ENCODE measurements at places on chromosomes 5 and 9.

DNA sequence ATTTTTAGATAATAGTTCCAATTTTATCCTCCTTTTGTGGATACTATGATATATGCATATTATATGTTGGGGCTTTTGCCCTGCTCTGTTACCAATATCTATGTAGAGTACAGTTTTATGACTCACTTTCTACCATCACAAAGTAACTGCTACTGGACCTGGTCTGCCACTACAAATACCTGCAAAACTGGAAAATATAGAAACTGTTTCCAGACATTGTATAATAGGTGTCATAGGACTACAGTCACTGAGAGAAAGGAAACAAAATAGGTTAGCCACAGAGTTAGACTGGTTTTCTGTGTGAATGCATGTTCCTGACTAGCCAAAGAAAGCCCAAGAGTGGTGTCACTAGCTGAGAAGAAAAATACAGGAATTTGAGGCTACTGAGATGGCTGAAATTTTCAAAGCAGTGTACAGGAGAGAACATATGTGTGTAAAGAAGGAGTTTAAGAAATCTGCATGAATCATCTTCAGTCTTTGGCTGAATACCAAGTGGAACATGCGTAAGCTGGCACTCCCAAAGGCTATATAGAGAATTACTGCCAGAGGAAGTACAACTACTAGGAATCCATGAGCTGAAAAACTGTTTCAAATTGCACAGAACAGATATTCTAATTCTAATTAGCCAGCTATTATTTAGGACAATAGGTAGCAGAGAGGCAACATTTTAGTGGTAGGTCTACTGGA lies 29.0 kb upstream of the FAM174A start:
- DNase-seq = peak; percentile 14

GRCh38 chr5:36373527-36374086 lies 71.9 kb upstream of the RANBP3L start:
- DNase-seq = no peak

- DNase-seq = peak; percentile 28
Measured at GRCh38 chr9:123679330-123679987, 250.5 kb downstream of the DENND1A start.

DNA sequence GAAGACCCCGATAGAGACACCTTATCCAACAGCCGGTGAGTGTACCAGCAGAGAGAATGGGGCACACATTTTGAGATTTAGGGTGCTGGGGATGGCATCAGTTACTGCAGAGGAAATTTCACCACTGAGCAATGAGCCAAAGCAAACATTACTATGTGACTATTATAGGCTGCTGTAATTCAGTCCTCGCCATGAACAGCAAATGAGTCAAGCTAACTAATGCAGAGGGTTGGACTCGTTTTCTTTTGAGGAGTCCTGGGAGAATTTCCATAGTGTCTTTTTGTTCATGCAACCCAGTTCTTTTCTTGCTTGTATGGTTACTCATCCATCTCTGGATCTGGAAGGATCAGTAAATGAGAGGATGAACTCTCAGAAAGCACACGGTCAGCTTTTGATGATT lies 323.8 kb downstream of the PSAT1 start:
- peak; percentile 72 for DNase-seq

DNA sequence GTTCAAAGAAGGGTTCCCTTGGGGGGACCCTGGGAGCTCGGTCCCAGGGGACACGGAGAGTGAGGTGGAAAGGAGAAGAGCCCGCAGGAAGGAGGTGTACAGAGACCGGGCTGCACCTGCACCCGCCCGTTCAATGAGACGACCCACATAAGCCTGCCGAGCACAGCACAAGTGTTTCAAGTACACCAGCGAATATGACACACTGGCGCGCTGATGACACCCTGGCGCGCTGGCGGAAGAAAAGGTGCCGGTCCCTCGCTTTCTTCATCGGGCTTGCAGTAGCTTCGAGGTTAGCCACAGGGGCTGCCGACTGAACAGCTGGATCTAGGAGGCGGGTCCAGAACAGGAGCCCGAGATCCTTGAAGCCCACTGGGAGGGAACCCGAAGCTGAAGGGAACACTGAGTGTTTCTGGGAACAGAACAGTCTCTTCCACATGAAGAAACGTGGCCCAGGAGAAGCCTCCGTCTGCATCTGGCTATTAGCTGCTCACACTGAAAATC lies 1.4 kb downstream of the TBC1D9B start:
- no peak for DNase-seq

DNA sequence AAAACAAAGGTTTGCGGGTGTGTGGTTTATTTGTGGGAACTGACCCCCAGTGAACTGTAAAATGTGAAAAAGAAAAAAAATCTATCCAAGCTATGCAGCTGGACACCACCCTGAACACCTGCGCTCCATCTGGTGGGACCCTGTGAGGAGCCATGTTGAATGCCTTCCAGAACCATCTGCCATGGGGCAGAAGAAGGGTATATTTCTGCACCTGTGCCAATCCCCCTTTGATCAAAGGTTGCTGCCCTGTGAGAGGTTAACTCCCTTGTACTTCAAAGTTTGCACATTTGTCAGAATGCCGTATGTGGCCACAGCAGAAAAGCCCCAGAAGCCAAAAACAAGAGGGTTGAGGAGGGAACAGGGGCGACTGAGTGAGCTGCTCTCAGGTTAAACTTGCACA lies 148.5 kb upstream of the ALDH1B1 start:
- DNase-seq = no peak

GRCh38 chr5:171050916-171051315 lies 189.1 kb downstream of the RANBP17 start:
- DNase-seq = no peak

Data from GM04503 (cell line).